ENCODE measurements at places on chromosomes 4 and X.
A peak's percentile ranks its signal among the peaks of the same experiment; 100 is the strongest.

DNA sequence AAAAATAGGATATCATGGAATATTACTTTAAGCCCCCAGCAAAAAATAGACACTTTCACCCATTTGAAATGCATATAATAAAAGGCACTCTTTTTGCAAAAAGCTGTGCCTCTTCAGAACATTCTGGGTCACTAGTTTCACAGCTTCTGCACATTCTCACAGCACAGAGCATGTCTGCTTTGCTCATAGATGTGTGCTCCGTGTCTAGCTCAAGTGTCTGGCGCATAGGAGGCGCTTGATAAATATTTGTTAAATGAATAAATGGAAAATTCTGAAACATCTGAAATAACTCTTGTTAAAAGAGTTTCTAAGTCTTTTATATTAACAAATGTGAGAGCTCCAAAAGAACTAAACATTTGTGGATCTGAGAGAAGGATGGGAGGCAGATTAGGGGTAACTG is 275.2 kb downstream of the PTTG2 start:
- no peak for DNase-seq

DNA sequence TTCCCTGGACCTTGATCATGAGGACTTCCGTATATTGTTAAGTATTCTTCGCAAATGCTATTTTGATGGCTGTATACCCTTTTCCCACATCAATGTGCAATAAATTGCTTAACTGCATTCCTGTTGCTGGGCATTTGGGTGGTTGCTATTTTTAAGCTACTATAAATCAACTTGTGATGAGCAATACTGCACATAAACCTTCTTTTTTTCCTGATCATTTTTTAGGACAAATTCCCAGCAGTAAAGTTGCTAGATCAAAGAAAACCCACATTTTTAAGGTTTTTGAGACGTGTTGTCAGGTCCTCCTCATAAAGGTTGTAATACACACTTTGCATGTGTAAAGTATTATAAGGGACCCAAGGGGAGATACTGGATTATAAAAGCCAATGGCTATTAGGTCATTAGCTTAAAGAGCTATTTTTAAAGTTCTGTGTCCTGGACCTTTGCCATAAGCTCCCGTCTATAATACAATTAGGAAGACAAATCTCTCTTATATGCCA is 35.6 kb downstream of the LIMCH1 start:
- no peak for DNase-seq

DNA sequence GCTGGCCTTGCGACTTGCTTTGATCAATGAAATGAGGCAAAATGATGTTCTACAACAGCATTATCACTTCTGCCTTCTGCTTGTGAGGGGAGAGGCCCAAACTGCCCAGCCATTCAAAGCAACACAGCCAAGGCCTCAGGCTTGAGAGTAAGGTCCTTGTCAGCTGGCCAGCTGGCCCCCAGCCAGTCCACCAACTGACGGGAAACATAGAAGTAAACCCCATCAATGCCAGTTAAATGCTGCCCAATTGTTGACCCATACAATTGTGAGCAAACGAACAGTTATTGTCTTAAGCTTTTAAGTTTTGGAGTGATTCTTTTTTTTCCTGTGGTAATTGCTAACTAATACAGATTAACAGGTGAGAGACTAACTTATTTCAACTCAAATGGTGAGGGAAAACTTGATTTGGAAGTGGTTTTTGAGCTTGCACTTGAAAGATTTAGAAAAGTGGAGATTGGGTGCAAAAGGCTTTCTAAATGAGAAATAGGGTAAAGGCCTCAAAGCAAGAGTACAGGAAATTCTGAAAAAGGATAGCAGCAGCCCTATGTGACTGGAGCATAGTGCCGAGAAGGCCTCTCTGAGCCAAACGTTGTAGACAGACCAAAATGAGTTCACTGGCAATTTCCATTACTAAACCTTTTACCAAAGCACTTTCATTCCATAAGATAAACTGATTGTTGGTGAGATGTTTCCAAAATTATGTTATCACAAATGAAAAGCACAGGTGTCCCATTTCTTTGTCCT is 66.9 kb downstream of the ARHGEF38 start:
- no peak for DNase-seq

GRCh38 chrX:153969904-153970356 is 1.7 kb downstream of the HCFC1 start:
- DNase-seq, result no peak

- no peak for DNase-seq
These were observed 179.4 kb downstream of the RBM46 start for GRCh38 chr4:154960476-154960875.

- no peak for DNase-seq
These were observed 565.2 kb upstream of the SLIT2 start for GRCh38 chr4:19686456-19686855.

- DNase-seq, result no peak
These were observed 211.4 kb downstream of the ARHGAP24 start for GRCh38 chr4:85686398-85686797.

DNA sequence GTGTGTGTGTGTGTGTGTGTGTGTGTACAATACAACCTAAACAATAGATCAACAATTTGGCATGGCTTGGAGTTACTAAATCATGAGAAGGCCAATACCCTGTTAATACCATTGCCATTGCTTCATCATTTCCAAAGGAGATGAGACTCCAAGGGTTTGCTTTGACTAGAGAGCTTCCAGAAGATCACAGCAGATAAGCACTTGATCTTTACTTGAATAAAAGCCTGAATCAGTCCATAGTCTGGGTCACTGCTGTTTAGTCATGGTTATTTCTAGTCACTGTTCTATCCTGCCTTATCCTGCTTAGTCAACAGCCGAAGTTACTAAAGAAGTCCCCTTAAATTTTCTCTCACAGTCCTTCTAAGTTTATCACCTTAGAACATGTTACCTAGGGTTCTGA is 58.2 kb downstream of the RAB40AL start:
- DNase-seq, result no peak

GRCh38 chr4:76897536-76898384 is at the start of gene SOWAHB:
SOWAHB (minus strand) TSS chr4:76898144; CDS start chr4:76897849, 295 bp downstream.
- DNase-seq, result peak; percentile 48

DNA sequence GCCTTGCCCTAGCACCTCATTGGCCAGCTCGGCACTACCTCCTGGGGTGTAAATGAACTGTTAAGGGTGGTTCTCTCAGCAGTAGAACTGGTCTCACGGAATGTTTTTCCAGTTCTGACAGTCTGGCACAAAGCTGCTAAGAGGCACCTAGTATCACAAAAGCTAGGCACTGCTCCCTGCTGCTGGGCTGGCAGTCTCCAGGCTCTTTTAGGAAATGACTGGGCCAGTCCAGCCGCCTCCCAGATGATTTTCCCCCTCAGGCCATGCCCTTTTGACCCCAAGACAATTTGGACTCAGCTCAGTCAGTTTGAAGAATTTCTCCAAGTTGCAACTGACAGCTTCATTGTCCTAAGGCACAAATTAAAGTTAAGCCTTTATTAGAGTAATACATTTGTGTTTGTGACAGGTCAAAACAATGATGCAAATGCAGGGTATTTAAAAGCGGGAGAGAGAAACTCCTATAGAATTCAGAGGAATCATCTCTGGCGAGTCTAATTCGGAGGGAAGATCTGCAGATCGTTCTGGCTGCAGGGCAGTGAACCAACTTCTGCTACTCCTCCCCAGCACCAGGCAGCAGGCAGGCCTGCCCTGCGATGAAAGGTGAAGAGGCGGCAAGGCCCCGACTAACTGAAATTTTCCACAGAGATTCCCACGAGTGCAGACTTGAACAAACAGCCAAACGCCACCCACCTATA is 7.9 kb downstream of the FRMD7 start:
- no peak for DNase-seq

DNA sequence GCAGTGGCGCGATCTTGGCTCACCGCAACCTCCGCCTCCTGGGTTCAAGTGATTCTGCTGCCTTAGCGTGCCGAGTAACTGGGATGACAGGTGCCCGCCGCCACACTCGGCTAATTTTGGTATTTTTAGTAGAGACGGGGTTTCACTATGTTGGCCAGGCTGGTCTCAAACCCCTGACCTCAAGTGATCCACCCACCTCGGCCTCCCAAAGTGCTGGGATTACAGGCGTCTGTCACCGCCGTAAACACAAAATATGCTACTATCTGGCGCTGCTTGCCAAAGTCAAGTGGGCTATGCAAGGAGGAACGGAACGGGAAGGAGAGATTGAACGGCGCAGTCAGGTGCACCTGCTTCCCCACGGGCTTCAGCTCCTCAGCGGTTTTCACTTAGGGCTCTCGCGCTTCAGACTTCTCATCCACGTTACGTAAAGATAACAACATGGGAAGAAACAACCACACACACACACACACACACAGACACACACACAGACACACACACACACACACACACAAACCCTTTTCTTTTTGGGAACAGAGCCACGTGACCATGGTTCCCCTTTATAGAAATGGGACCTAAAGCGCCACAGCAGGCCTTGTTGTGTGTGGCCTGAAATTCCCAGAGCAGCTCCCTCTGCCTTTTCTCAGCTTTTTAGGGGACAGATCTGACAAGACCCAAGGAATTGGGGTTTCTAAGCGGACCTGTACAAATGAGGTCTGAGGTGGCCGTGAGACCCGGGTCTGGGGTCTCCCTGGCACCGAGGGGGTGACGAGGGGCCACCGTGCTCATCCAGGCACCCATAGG is 1.5 kb downstream of the P2RY8 start:
- DNase-seq, result no peak

DNA sequence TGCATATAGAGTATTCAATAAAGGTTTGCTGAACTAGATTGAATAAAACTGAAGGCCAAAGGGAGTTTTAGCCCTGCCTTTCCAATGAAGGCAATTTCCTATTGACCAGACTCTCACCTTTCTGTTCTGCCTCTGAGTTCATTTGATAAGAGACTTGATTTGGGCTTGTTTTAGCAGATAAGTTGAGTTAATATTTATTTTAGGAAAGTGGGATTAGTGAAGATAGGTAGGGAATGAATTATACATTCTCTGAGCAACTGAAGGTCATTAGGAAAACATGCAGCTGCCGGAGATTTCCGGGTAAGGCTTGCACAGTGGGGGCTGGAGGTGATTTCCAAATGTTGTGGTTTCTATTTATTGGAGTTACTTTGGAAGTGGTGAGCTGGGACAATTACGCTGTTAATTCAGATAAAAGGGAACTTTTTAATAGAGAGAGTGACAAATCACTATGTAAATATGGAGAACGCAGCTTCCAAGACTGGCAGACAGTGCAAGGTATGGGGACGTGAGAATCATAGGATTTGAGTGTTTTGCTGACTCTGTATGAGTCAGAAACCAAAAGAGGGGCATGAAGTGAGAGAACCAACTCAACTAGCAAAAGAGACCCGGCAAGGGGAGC is 553.6 kb upstream of the BOD1L1 start:
- no peak for DNase-seq

DNA sequence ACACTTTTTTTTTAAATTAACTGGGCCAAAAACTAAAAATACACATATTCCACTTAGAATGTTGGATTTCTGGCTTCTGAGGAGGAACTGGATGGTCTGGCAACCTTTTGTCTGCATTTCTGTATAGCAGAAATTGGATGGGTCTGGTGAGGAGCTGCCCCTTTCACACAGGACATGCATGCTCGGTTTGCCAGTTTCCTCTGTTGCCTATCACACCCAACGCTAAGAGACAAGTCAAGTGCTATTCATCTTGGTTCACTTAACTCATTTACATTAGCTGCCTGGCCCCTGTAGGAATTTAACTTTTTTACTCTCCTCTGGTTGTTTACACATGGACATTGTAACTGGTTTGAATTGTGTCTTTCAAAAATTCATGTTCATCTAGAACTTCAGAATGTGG is 195.7 kb downstream of the PACRGL start:
- no peak for DNase-seq

DNA sequence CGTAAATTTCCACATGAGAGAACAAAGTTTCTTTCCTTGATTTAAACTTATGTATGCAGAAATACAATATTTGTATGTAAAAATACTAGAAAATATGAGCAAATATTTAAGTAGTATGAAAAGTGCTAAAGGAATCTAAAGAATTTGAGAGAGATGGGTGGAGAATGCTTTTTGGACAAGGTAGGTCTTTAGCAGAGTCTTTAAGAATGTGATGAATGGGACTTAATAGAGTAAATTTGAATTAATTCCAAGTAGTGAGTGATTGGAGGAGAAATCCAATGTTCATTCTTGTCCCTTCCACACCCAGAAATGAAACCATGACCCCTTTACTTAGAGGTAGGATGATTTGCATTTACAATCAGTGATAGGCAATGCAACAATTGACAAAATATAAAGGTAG is 570.9 kb upstream of the ZFP42 start:
- no peak for DNase-seq

GRCh38 chr4:587671-588350 is 11.7 kb upstream of the TMEM271 start:
- DNase-seq, result no peak

DNA sequence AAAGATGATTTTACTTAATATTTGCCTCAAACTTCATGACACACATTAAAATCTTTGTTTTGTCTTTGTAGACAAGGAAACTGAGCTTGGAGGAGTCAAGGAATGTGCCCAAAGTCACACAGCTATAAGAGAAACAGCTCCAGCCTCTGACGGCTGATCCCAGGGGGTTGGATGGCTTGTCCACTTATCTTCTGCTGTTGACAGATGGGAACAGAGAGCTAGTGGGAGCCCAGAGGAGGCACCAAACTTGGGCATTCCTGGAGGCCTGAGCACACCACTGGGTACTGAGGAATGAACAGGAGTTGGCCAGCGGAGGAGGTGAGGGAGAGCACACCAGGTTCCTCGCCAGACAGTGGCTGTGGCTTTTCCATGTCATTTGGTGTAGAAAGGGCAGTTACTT is 56.4 kb upstream of the GPR78 start:
- no peak for DNase-seq

DNA sequence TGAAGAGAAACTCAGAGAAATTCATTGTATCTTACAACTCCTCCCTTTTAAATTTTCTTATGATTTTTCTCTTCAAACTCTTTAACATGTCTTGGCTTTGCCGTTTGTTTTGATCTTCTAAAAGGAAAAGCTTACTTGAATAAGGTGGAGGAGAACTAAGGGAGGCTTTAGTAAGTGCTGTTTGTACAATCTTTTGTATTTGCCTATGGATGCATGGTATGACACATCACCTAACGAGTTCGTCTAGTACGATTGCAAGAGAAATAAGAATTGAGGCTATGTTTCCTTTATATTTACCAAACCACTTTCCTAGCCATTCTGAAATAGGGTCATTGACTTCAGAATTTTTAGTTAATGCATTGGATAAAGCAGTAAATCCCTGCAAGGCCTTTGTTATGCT is 8.4 kb upstream of the BST1 start:
- no peak for DNase-seq

GRCh38 chr4:16269240-16269639 is 43.0 kb upstream of the TAPT1 start:
- no peak for DNase-seq
